ENCODE measurements at places on chromosomes 2 and 18.
A peak's percentile ranks its signal among the peaks of the same experiment; 100 is the strongest.

DNA sequence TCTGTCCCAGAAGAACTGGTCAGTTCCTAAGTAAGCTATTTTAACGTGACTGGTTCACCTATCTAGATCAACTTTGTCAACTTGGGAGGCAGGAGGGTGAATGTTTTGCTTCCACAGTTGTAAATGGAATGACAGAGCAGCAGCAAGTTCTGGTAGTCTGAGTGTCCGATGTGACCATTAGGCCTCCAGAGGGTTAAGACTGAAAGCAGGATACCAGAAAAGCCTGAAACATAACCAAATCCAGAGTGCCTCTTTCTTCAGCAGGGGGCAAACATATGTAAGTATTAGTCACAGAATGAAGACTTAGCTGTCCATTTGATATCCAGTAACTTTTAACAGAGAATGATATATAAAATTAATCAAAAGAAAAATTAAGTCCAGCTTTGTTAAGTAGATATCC is 9.2 kb downstream of the HOXD3 start:
- no peak for DNase-seq

DNA sequence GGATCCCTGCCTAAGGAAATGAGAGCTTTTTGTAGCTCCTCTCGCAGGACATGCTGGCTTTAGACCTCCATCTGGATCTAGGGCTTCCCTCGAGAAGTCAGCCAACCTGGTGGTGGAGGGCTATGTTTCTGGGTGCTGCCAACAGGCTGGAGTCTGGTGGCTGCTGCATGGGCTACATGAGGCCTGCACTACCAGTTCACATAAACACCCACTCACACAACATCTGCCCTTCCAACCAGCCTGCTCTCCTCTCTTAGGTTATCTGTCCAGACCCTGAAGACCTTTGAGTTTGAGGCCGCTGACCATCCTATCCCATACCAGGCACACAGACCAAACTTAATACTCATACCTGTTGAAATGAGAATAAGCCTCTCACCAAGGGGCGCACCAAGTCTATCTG is 51.4 kb upstream of the SMAD2 start:
- DNase-seq, result no peak

DNA sequence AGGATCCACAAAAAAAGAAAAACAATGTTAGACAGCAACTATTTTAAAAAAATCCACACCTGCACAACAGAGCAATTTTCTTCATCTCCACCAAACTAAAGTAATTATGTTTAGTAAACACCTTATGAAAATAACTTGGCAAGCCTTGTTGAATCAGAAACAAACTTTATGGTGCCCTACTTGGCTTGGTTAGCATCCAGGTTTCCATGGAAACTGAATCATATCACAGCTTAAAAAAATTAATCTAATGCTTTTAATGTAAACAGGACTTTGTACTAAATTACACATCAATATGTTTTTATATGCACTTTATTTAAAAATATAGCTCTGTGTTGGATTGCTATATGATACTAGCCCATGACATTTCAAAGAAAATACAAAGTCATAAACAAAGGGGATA is 1882.4 kb downstream of the SUCLG1 start:
- no peak for DNase-seq

DNA sequence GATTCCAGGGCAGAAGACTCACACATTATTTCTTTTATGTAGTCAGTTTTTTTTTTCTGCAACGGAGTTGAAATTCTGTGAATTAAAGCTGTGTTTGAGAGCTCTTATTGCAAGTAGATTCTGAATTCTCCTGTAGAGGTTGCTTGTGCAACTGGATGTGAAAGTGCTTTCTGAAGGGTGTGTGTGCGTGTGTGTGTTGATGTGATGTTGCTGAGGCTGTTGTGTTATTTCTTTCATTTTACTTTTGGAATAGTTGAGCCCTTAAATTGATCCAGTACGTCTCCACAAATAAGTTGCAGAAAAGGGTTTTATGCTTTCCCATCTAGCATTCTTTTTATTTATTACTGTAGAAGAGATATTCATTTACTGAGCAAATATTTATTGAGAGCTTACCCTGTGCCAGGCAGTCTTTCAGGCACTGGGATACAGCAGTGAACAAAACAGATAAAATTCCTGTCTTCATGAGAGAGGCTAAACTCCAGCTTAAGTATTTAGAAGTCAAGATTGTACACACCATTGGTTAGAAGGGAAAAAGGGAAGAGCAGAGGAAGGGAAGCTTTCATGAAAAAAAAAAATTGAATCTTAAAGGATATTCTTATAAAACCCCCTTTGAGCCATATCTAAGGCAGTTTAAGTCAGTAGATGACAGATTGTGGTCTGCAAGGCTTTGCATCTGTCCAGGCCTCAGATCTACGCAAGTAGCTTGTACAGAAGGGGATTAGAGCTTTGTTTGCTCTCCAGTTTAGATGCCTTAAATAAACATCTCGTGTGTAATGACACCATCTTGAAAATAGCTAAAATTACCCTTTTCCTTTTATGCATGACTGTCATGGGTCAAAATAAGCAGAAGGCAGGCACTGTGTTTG is 58.2 kb downstream of the MYO1B start:
- no peak for DNase-seq

GRCh38 chr18:31241900-31242409 is 76.0 kb upstream of the DSG1 start:
- no peak for DNase-seq

- DNase-seq, result no peak
Measured at GRCh38 chr2:228777855-228778355, 493.2 kb downstream of the PID1 start.

DNA sequence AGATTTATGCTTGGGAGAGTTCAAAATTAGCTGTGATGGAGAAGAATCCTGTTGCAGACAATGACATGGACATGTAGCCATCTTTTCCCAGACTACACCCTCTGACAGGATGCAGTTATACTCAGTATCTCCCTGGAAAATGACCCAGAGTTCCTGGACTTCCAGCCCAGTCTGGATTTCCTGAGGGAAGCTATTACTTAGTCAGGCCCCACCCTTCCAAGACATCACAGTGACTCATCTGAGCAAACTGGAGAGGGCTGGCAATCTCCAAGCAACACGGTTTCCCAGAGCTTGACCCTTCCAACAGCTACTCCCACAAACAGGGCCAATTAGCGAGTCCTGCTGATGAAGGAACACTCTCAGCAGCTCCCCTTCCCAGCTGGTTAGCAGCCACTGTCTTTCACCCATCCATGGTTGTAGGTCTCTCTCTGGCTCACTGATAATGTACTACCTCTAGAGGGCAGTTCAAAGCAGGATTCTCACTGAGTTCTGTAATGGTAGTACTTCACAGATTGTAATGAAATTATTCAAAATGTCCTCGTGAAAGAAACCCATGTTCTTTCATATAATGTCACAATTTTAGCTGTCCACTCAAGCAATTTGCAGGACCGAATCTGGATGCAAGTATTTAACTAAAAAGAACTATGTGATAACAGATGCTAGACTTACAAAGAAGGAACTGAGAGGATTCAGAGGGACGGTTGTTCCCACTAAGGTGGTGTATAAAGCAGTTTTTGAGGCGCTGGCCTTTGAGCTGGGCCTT is 110.2 kb downstream of the MDH1 start:
- DNase-seq, result no peak

DNA sequence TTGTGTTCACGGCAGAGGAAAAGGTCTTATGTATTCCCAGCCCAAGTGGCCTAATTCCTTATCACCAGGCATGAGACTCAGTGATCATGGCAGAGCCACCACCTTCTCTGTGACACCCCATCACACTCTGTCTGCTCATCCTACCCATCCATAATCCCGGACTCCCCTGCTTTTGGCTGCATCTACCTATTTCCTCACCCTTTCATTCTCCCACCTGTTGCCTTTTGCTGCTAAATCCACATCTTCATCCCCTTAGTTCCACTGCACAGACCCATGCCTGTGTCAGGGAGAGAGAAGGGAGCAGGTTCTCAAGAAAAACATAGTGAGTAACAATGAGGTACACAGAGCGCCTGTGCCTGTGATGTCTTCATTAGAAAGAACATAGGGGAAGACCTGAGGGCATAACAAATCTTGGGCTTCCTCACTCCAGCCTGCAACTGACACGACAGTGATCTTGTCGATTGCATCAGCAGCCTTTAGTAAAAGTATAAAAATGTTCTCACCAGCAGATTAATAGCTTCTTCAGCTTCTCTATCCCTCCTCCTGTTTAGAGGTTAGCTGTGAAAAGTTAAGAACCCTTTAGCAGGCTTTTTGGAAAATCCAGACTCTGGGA is 246.5 kb upstream of the SPRED2 start:
- no peak for DNase-seq

GRCh38 chr2:200713003-200713703 is 98.6 kb upstream of the BZW1 start:
- peak; percentile 96 for DNase-seq

GRCh38 chr2:67283641-67284040 is 113.5 kb upstream of the ETAA1 start:
- no peak for DNase-seq

GRCh38 chr2:35410431-35411061 is 945.0 kb upstream of the CRIM1 start:
- peak; percentile 9 for DNase-seq

GRCh38 chr2:235007664-235008457 is 56.0 kb downstream of the SH3BP4 start:
- no peak for DNase-seq

DNA sequence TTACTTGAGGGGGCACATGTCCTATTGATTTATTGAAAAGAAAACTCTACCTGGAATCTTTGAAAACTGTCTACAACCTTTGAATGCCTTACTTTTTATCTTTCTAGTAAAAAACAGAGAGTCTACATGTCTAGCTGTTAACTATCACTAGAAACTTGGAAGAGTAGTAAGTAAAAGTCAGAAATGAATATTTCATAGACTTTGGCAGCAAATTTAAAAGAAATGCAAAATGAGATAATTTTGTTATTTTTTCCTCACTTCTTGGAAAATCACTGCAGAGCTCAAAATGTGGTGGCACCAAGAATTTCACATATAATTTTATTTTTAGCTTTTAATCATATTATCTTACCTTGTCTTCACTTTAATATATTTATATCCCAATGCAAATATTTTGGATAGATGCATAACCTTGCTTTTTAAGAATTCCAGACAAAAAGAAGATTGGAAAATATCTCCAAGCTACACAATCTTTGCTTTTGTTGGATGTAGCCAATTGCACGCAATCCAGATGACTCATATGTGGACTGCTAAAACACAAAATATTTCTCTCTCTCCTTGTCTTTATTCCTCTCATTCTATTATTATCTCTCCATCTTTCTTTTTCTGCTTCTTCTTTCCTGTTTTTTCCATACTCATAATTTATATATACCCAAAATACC is 92.2 kb upstream of the DSEL start:
- no peak for DNase-seq

GRCh38 chr2:56231361-56231760 is 47.6 kb downstream of the CCDC85A start:
- no peak for DNase-seq

DNA sequence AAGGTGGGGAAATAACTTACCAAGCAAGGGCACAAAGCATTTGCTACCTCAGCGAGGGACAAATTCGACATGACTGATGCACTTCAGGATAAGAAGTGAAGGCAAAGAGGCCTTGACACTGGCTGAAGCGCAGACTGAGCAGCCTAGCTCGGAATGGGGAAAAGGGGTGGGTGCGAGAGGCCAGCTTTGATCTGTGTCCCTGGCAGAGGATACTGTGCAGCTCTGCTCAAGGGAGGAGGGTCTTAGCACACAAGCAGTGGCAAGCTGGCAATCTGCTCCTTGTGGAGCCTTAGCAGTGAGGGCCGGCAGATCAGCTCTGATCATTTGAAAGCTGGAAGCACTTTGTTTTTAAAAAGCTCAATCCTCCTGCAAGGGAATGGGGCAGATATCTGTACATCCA is 222.3 kb downstream of the ZBTB7C start:
- no peak for DNase-seq

- no peak for DNase-seq
Measured at GRCh38 chr2:159186462-159186861, 100.0 kb downstream of the WDSUB1 start.

- DNase-seq, result no peak
Measured at GRCh38 chr2:84807063-84807485, 73.8 kb downstream of the TRABD2A start.

GRCh38 chr18:49161627-49162026 is 210.9 kb upstream of the SMAD7 start:
- no peak for DNase-seq

DNA sequence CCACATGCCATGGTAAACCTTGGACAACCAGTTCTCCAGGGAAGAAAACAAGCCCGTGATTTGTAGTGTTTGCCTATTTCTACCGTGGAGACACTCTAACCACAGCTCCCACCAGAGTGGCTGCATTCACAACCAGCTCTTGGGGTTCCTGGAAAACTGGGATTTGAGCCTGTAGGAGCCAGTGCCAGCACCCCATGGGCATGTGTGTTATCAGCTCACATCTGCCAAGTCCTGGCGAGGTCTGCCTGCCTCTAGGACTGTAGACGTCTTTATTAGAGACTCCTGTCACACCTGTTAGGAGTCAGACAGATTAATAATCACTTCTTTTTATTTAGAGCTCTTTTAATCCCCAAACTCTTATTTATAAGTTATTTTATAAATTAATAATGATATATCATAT is 41.0 kb downstream of the INPP5D start:
- DNase-seq, result no peak

DNA sequence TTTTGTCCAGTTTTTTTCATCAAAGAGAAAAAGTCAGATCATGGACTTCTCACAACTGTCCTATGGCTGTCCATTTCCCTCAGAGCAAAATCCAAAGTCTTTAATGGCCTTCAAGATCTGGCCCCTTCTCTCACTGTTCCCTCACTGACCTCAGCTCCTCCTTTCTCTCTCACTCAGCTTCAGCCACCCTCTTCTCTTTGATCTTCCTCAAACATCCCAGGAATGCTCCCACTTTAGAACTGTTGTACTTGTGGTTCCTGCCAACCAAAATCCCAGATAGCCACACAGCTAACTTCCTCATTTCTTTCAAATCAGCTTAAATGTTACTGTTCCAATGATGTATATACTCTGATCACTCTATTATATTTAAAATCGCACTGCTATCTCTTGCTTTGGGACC is 82.9 kb downstream of the NUP35 start:
- DNase-seq, result no peak

GRCh38 chr2:105793196-105793975 is 48.7 kb downstream of the NCK2 start:
- no peak for DNase-seq

Measured in stimulated activated CD4-positive, alpha-beta T cell treated with anti-CD3 and anti-CD28 coated beads, TNF-alpha, amount 100 ng/mL, for 24 hours (primary cell).